ENCODE measurements at places on chromosomes 6 and 20. TPM values are rescaled to one million over a fixed set of nuclear protein-coding genes. Genes with fewer than 3 reads are reported as not detected.

GRCh38 chr6:99369533-99369932 lies 20.1 kb upstream of the FAXC start:
- H3K27ac ChIP-seq, result no peak overlapping the region
- peaks cover 11% of the 10 kb centered on the region for H3K4me1 ChIP-seq
- H3K36me3 ChIP-seq, result no peaks in the 10 kb centered on the region
- no peak overlapping the region for H3K4me3 ChIP-seq

- H3K27me3 ChIP-seq, result no peaks in the 10 kb centered on the region
- DNase-seq, result peak; percentile 31
- peaks cover 43% of the 10 kb centered on the region for H3K4me1 ChIP-seq
- H3K27ac ChIP-seq, result peak overlapping the region; percentile 50
Measured at GRCh38 chr6:158285656-158286021, 26.6 kb upstream of the TULP4 start.

GRCh38 chr6:159056899-159057298 lies 12.1 kb upstream of the TAGAP start:
- H3K4me3 ChIP-seq, result no peak overlapping the region
- H3K27ac ChIP-seq, result no peak overlapping the region
- H3K27me3 ChIP-seq, result no peaks in the 10 kb centered on the region
- DNase-seq, result no peak
- peaks cover 4% of the 10 kb centered on the region for H3K4me1 ChIP-seq
- H3K36me3 ChIP-seq, result no peaks in the 10 kb centered on the region

The FRMD1 gene
- total RNA-seq, result not detected

- H3K27me3 ChIP-seq, result no peaks in the 10 kb centered on the region
- H3K27ac ChIP-seq, result no peak overlapping the region
- H3K36me3 ChIP-seq, result no peaks in the 10 kb centered on the region
- DNase-seq, result no peak
- no peaks in the 10 kb centered on the region for H3K4me1 ChIP-seq
Measured at GRCh38 chr6:48199499-48199898, 88.5 kb upstream of the PTCHD4 start.

GRCh38 chr6:18536591-18537055 lies 149.5 kb downstream of the RNF144B start:
- no peaks in the 10 kb centered on the region for H3K36me3 ChIP-seq
- DNase-seq, result no peak
- H3K4me1 ChIP-seq, result peaks cover 8% of the 10 kb centered on the region
- no peak overlapping the region for H3K4me3 ChIP-seq
- H3K27ac ChIP-seq, result no peak overlapping the region

- H3K4me3 ChIP-seq, result no peak overlapping the region
- no peak overlapping the region for H3K27ac ChIP-seq
- H3K4me1 ChIP-seq, result peaks cover 4% of the 10 kb centered on the region
- H3K27me3 ChIP-seq, result no peaks in the 10 kb centered on the region
Measured at GRCh38 chr20:38831049-38831691, 25.7 kb downstream of the PPP1R16B start.

The FITM2 gene
- total RNA-seq, result 1.9 TPM

- no peaks in the 10 kb centered on the region for H3K36me3 ChIP-seq
- peaks cover 7% of the 10 kb centered on the region for H3K4me1 ChIP-seq
- no peak for DNase-seq
- peaks cover 4% of the 10 kb centered on the region for H3K27me3 ChIP-seq
- no peak overlapping the region for H3K27ac ChIP-seq
Measured at GRCh38 chr20:64074184-64074789, 5.0 kb downstream of the RGS19 start.

- H3K4me1 ChIP-seq, result peaks cover 24% of the 10 kb centered on the region
- H3K4me3 ChIP-seq, result no peak overlapping the region
- no peak overlapping the region for H3K27ac ChIP-seq
- DNase-seq, result peak; percentile 49
- no peaks in the 10 kb centered on the region for H3K36me3 ChIP-seq
- H3K27me3 ChIP-seq, result no peaks in the 10 kb centered on the region
Measured at GRCh38 chr6:118319894-118320649, 228.0 kb upstream of the PLN start.

GRCh38 chr6:148193063-148193680 lies 149.5 kb upstream of the SASH1 start:
- H3K36me3 ChIP-seq, result no peaks in the 10 kb centered on the region
- H3K27ac ChIP-seq, result no peak overlapping the region
- no peaks in the 10 kb centered on the region for H3K27me3 ChIP-seq
- no peak overlapping the region for H3K4me3 ChIP-seq

DNA sequence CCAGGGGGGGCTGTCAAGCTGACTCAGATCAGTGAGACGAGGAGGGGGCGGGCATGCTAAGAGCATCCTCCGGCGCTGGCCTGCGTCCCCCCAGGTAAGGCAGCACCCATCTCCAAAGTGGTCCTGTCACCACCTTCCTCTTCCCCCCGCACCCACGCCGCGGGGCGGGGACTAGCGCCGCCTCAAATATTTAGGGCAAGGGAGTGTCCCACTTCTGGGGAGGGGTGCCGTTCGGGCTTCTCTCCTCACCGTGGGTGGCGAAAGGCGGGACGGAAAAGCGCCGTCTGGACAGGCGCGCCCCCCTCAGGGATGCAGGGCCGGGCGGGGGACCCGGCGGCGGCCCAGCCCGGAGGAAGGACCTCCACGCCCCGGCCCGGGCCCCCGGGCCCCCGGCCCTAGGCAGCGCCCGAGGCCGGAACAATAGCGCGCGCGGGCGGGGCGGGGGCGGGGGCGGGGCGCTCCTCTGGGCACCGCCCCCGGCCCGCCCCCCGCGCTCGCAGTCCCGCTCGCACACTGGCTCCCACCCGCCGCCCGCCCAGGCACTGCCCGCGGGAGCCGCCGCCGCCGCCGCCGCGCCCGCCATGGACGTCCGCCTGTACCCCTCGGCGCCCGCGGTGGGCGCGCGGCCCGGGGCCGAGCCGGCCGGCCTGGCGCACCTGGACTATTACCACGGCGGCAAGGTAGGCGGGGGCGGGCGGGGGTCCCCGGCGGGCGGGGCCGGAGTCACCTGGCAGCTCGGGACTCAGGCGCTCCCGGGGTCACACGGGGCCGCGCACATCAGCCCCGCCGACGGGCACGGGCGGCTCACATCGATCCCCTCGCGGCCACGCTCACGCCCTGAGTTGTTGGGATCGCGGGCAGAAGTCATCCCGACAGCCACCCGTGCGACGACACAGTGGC lies at the start of gene TOX2:
TSS of gene TOX2 (plus strand) at position 542 of the 900 bp plus-strand sequence. CDS start at position 582, 40 bp downstream.
- peaks cover 14% of the 10 kb centered on the region for H3K4me1 ChIP-seq
- H3K27ac ChIP-seq, result no peak within 1 kb of the TSS
- no peaks in the 10 kb centered on the region for H3K36me3 ChIP-seq
- peak within 1 kb of the TSS; percentile 67 for H3K4me3 ChIP-seq

DNA sequence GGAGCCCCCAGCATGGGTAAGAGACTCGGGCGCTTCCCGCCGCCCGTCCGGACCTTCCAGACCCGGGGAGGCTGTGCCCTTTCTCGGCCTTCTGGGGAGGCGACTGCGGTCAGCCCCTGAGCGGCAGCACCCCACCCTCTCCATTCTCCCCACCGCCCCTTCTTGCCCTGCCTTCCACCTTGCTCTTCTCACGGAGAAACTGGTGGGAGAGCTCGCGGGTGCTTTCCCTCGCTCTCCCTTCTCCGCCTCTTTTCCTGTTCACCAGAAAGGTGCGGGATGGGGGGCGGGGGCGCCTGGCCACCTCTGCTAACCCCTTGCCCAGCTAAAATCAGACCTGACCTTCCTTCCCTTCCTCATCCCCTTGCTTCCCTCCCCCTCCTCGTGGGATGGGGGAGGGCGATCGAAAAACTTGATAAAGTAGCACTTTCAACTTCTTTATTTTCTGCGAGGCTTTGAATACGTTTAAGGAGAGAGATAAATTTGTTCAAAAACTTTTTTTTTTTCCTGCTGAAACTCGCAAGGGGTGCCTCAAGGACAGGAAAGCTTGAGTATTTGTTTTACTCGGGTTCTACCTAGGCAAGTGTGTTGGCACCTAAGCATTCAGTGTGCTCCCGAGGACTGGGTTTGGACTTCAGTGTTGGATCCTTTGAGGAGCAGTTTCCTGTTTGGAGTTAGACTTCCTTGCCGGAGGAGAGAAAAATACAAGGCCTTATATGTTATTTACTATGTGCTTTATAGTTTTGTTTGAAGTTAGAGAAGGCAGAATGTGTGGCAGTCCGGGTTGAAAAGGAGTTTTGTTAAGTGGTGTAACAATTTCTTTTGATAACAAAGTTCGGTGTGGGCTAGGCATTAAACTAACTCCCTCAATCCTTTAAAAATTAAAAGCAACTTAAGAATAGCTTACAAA lies 897 bp downstream of the CD2AP start:
- H3K27me3 ChIP-seq, result no peaks in the 10 kb centered on the region
- DNase-seq, result peak; percentile 38
- H3K36me3 ChIP-seq, result no peaks in the 10 kb centered on the region
- H3K4me3 ChIP-seq, result peak overlapping the region; percentile 97
- H3K27ac ChIP-seq, result peak overlapping the region; percentile 98
- peaks cover 35% of the 10 kb centered on the region for H3K4me1 ChIP-seq

GRCh38 chr6:150156460-150156859 lies 13.6 kb downstream of the PPP1R14C start:
- no peak for DNase-seq
- no peaks in the 10 kb centered on the region for H3K36me3 ChIP-seq
- H3K27ac ChIP-seq, result no peak overlapping the region
- H3K4me3 ChIP-seq, result no peak overlapping the region
- H3K4me1 ChIP-seq, result no peaks in the 10 kb centered on the region

DNA sequence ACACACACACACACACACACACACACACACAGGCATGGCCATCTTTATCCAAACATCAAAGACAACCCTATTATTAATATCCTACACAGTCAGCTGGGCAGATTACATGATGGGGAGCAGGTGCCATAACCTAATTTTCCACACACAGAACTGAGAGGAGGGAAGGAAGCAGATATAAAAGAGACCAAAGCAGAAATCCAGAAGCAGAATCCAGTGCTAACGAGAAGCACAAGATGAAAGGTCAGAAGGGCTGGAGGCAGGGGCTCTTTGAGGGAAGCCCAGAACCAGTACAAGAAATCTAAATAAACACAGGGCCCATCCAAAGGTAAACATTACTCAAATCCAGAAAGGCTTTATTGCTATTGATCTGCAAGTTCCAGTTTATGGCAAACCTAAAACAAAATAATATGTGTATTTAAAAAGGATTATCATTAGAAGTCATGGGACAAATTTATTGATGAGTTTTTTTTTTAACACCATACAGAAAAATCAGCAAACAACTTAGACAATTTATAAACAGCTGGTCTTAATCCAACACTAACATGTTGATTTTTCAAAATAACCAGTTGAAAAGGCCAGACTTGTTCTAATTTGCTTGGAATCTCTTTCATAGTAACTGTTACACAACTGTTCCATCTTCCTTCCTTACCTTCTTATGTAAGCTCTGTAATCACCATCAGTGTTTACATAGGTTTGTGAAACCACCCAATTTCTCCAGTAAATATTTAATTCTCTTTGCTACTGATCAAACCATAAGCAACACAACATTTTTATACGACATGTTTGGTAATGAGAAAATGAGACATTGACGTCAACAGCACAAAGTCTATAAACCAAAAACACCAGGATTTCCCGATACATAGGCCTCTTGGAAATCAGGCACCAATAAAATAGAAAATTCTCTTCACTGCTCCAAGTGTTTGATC lies 34.2 kb downstream of the SLC23A2 start:
- H3K27ac ChIP-seq, result no peak overlapping the region
- no peaks in the 10 kb centered on the region for H3K36me3 ChIP-seq
- no peaks in the 10 kb centered on the region for H3K4me1 ChIP-seq
- H3K27me3 ChIP-seq, result no peaks in the 10 kb centered on the region
- no peak overlapping the region for H3K4me3 ChIP-seq
- DNase-seq, result no peak

GRCh38 chr6:73614802-73615201 lies 39.0 kb downstream of the SLC17A5 start:
- no peak overlapping the region for H3K27ac ChIP-seq
- no peaks in the 10 kb centered on the region for H3K36me3 ChIP-seq
- H3K4me3 ChIP-seq, result no peak overlapping the region
- no peak for DNase-seq
- no peaks in the 10 kb centered on the region for H3K27me3 ChIP-seq

- H3K36me3 ChIP-seq, result no peaks in the 10 kb centered on the region
- H3K27me3 ChIP-seq, result no peaks in the 10 kb centered on the region
- no peak overlapping the region for H3K4me3 ChIP-seq
- no peaks in the 10 kb centered on the region for H3K4me1 ChIP-seq
- no peak for DNase-seq
Measured at GRCh38 chr20:19120569-19120968, 91.9 kb upstream of the SLC24A3 start.

- no peak for DNase-seq
- no peaks in the 10 kb centered on the region for H3K27me3 ChIP-seq
- H3K27ac ChIP-seq, result no peak overlapping the region
- H3K4me1 ChIP-seq, result no peaks in the 10 kb centered on the region
- H3K36me3 ChIP-seq, result peaks cover 5% of the 10 kb centered on the region
Measured at GRCh38 chr6:79134699-79135474, 56.8 kb upstream of the PHIP start.

DNA sequence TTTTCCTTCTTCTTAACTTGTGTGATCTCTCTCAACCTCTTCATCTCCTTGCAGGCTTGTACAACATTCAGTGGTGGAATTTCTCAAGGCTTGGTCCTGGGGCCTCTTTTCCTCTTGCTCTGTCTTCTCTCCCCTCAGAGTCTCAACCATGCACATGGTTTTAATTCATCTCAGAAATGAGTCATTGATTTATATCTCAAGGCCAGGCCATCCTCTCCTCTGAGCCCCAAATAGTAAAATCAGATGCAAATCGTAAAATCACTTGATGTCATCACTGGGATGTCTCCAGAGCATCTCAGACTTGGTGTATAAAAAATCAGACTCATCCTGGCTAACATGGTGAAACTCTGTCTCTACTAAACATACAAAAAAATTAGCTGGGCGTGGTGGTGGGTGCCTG lies 85.0 kb downstream of the FNDC1 start:
- H3K27me3 ChIP-seq, result no peaks in the 10 kb centered on the region
- DNase-seq, result no peak
- H3K4me1 ChIP-seq, result no peaks in the 10 kb centered on the region
- no peaks in the 10 kb centered on the region for H3K36me3 ChIP-seq
- no peak overlapping the region for H3K4me3 ChIP-seq

DNA sequence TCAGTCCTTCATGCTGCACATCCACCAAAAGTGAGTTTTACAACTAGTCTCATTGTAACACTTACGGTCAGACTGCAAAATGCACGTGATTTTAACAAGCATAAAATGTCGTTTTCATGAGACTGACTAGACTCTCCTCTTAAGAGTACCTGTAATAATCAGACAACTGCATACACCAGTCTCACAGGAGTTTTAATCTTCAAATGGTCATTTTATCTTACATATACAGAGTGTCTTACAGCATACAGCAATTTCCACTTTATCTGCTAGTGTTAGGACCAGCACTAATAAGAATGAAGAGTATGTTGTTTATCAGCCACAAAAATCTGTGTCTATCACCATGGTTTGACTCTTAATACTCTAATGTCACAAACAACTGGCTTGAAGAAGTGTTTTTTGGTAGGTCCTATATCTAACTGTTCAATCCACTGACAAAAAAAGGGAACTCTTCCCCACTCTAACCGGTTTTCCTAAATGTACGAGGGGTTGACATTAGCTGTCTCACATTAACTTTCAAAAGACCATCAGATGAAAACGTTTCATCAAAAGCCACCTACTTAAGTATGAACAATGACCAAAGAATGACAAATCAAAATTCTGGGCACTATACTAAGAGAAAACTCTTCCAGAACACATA lies 1.5 kb upstream of the ASF1A start:
- peak overlapping the region; percentile 97 for H3K4me3 ChIP-seq
- no peak overlapping the region for H3K27ac ChIP-seq
- no peaks in the 10 kb centered on the region for H3K27me3 ChIP-seq

GRCh38 chr6:13278991-13279390 lies 49.3 kb downstream of the TBC1D7 start:
- no peak overlapping the region for H3K4me3 ChIP-seq
- H3K36me3 ChIP-seq, result no peaks in the 10 kb centered on the region
- H3K4me1 ChIP-seq, result peaks cover 9% of the 10 kb centered on the region
- no peaks in the 10 kb centered on the region for H3K27me3 ChIP-seq
- H3K27ac ChIP-seq, result no peak overlapping the region

The EBF4 gene
- 1.9 TPM for total RNA-seq
